ENCODE measurements at places on chromosomes 11 and 22.

DNA sequence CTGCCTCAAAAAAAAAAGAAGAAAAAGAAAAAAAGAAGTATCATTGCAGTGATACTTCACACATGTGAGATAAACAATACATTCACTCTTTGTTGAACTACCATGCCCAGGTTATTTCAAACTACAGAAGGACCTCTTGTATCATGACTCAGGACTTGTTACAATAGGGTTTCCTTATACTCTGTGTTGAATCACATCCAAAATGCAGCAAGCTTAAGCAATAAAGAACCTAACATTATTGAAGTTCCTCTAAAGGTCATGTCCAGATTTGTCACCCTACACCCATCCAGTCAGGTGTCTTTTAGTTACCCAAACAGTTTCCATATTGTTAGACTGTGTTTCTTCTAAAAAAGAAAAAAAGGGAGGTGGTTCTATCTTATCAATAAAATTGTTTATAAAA is 26.9 kb upstream of the ALKBH3 start:
- DNase-seq, result peak; percentile 77

GRCh38 chr11:99614352-99614751 is 593.6 kb downstream of the CNTN5 start:
- DNase-seq, result no peak

DNA sequence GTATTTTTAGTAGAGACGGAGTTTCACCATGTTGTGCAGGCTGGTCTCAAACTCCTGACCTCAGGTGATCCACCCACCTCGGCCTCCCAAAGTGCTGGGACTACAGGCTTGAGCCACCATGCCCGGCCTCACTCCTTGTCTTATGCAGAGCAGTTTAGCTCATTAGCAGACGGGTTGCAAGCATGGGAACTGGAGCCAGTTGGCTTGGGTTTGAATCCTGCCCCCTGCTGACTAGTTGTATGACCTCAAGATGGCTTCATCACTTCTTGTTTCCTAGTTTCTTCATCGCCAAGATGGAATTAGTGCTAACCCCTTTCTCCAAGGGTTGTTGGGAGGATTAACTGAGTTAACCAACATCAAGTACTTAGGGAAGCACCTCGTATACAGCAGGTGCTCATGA is 23.4 kb upstream of the RASD2 start:
- no peak for DNase-seq

DNA sequence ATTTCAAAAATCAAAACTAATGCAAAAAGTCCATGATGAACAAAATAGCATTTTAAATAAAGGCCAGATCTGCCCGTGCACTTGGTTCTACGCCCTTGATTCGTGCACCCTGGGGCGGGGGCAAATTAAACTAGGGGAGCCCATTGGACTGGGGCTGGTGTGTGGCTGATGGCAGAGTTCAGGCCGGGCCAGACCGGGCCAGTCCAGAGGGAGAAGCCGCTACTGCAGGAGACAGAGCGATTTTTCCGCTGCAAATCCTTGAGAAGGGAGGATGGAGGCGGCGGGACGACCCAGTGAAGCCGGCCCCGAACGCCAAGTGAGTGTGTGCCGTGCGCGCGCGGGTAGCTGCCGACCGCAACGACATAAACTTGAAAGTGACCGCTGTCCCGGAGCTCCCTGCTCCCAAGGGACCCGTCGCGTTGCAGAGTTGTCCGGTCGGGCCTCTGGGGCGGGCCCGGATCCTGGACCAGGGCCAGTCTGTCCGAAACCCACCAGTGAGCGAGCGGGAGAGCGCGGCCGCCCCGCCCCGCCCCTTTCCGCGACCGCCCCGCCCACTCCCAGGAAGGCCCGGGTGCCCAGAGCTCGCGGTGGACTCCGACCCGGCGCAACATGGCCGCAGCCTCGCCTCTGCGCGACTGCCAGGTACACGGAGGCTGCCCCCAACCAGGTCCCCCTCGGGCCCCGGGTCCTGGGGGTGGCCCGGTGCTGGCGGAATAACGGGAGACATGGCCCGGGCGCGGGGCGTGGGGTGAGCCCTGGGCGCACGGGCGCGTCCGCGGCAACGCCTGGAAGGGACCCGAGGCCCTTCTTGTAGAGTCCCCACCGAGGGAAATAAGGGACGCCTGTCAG is at the start of gene TTC38:
TTC38 (plus strand) TSS at position 578 of the 849 bp plus-strand sequence; CDS start at position 610, 32 bp downstream.
- DNase-seq, result peak; percentile 79

- no peak for DNase-seq
These were observed 12.0 kb upstream of the TBC1D22A start for GRCh38 chr22:46750530-46750800.

DNA sequence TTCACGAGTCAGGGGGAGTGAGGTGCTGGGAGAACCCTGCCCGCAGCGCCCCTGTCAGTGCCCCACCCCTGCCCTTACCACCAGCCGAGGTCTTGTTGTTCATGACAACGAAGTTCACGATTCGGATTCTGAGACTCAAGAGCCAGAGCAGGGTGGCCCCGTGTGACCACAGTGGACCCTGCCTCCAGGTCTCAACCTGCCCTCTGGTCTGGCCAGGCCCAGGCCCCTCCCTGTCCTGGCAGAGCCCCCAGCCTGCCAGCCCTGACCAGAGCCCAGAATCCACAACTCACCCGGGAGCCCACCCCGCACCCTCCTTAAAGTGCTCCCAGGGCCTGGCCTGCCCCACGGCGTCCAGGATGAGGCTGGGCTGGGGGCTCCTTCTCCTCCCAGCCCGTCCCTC is 9.9 kb downstream of the ANO9 start:
- no peak for DNase-seq

DNA sequence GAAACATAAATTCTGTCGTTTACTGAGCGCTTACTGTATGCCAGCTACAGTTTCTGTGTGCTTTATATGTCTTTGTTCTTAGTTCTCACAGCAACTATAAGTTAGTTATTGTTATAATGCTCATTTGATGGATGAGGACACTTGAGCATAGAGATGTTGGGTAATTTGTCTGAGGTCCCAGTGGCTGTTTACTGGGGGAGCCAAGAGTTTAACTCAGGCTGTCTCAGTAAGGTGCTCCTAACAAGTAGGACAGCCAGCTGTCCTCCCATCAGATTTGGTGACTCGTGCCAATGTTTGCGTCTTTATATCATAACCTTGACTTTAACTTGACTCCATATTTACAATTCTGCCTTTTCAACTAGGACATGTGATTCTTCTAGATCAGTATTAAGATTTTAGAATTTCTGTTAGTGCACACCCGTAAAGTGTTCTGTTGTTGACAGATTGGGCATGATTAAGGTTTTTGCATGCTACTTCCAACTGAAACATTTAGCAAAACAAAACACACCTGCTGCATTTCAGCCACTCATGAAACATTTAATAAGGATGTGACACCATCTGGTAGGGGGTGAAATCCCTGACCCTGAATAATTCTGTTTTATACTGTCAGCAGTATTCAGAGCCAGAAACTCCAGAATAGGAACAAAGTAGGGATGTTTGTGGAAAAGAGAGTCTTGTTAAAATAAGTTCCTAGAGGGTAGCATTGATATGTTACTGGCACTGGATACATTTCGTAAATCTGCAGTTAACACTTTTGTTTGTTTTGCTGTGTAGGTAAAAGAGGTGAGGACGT is 1.9 kb downstream of the REXO2 start:
- no peak for DNase-seq

DNA sequence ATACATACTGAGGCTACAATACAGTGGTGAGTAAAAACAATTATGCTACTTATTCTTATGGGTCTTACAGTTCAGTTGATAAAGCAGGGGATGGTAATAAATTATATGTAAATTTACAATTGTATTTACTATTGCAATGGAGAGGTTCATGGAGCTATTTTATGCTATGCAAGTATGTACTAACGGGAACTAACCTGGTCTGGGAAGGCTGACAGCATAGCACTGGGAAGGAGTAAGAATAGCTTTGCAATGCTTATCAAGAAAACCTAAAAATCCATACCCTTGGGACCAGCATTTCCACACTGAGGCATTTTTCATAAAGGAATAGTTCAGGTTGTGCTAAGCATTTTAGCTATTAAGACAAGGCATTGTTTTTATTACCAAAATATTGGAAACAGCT is 700.6 kb downstream of the NELL1 start:
- DNase-seq, result no peak

DNA sequence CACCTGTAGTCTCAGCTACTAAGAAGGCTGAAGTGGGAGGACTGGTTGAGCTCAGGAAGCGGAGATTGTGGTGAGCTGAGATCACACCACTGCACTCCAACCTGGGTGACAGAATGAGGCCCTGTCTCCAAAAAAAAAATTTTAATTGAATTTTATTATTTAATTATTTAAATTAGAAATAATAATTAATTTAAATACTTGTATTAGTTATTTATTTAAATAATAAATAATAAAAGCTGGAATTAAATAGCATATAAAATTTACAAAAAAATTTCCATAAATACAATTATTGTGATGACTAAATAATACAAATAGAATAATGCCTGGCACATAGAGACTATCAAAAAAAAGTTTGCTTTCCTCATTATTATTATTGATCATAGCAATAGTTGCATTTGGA is 371.5 kb downstream of the KCNA4 start:
- DNase-seq, result no peak

GRCh38 chr11:111416231-111416960 is 37.3 kb upstream of the POU2AF1 start:
- no peak for DNase-seq

DNA sequence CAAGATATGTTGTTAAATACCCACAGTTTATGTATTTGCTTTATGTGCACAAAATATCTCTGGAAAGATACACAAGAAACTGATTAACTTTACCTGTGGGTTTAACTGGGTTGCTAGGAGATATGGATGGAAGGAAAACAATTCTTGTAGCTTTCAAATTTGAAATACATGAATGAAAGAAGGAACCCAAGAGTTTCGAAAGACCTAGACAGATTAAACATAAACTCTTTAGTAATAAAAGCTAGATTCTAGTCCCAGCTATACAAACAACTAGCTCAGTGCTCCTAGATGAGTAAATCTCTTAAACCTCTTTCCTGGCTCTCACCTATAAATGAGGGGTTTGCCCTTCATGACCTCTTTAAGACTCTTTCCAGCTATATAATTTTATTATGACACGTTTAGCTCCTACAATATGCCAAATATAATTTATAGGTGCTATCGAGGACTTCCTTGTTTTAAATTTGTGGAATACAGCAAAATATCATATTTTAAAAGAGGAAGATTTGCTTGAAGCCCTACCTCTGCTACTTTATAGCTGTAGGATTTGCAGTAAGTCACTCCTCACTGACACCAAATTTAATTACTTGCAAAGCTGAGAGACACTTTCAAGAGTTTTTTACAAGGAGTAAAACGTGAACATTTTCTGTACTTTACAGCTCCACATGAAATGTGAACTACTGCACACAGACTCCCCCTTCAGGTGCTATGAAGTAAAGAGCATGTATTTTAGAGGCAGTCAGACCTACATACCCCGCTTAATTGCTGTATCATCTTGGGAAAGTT is 50.7 kb downstream of the RRAS2 start:
- DNase-seq, result peak; percentile 45

DNA sequence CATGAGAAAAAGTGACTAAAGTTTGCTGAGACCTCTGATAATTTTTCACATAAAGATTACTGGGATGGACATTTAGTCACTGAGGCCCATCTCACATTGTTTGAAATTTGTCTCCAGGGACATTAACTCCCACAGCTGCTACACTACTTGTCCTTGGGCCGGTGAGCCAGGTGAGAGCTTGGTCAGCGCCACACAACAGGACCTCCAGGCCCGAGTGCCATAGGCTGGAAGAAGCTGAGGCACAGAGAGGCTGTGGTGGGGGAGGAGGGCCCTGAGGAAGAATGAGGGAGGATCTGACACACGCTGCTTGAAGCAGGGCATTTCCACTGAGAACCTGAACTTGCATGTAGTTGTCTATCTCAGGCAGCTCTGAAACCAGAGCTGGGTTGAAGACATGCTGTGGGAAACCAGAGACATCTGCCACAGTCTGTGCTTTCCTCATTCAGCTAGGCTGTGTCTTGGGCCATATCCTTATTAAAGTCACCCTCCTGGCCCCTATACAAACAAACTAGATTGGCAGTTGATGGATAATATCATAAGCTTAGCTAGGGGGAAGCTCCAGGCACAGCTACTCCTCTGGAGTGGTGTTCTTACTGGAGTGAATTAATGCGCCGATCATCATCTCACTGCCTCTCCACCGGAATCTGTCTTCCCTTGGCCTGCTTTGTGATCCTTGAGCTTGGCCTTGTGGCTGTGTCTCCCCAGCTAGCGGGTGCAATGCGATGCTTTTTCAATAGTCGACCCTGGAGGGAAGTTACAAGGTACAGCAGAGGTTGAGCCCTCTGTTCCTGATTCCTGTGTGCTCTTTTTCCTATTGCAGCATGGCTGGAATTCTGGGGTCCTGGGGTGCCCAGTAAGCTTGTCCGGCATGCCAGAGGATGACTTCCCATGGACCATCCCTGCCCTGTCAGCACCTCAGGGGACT is 225.3 kb upstream of the B3GAT1 start:
- no peak for DNase-seq

DNA sequence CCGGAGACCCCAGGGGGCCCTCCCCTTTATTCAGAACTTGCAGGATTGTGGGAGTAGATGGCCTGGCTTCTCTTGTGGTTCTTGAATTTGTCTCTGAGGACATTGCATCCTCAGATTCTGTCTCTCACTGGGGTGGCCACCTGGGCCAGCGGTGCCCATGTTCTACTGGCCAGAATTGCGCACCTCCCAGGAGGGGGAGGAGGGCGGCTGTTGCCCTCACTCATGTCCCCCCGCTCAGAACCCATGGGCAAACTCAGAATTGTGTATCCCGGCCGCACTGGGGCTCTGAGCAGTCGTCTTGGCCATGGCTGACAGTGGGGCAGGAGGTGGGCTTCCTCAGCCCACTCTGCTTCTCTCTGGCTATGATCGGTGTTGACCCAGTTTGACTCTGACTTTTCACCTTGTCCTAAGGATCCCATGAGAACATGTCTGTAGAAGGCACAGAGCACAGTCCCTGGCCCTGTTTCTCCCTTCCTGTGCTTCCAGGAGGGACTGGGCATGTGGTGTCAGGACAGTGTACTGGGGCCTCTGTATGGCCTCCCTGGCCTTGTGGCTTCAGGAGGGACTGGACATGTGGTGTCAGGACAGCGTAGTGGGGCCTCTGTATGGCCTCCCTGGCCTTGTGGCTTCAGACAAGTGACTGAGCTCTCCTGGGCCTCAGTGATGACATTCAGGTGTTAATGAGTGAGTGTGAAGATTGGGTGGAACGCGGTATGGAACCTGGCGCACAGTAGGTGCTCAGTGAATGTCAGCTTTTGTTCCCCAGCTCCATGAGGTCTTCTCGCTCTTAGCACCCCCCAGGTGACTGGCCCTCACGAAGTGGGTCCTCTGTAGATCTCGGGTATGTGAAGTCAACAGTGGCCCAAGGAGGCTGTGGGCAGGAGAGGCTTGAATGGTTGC is 99.3 kb downstream of the TBC1D22A start:
- no peak for DNase-seq

- no peak for DNase-seq
These were observed 151.7 kb downstream of the ADAMTS15 start for GRCh38 chr11:130600139-130600538.

DNA sequence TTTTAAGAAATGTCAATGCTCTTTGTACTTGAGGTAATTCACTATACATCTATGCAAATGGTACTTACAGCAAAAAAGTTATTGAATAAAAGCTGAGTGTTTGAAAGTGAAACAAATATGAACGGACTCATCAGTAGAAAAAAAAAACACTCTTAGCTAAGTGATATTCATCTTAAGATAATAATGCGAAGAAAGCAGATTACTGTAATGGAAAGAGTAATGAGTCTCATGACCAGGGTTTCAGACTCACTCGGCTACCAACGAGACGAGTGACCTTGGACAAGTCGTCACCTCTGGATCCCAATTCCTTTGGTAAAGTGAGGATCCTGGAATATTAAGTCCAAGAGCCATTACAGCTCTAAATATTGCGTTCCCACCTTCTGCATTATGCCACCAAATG is 57.0 kb downstream of the PACSIN2 start:
- no peak for DNase-seq

GRCh38 chr11:92480499-92480898 is 255.9 kb downstream of the FAT3 start:
- DNase-seq, result no peak

Measured in inflammatory macrophage treated with lipopolysaccharide for 1 hour (primary cell).